ENCODE measurements at places on chromosomes 7 and 10.

GRCh38 chr10:102274062-102274461 is 28.7 kb downstream of the GBF1 start:
- no peak for DNase-seq

DNA sequence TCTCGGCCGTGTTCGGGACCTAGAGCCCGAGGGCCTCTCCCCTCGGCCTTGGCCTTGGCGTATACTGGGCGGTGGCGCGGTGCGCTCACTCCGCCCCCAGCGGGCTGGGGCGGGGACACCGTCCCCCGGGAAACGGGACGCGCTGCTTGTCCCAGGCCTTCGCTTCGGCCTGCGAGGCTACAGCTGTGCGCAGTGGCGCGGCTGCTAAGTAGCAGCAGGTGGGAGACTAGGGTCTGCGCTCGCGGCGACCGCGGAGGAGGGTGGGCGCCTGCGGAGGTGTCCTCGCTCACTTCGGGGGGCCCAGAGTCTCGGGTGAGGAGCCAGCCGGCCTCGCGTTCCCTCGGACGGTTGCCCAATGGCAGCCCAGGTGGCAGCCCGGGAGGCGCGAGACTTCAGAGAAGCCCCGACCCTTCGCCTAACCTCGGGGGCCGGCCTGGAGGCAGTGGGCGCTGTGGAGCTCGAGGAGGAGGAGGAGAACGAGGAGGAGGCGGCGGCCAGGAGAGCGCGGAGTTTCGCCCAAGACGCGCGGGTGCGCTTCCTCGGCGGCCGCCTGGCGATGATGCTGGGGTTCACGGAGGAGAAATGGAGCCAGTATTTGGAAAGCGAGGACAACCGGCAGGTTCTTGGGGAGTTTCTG is at the start of gene DNAH11:
TSS of gene DNAH11 (plus strand) at position 149 of the 637 bp plus-strand sequence. CDS start at position 356, 207 bp downstream.
- DNase-seq: peak; percentile 10

- DNase-seq: no peak
These were observed 31.7 kb upstream of the FIGNL1 start for GRCh38 chr7:50481867-50482266.

DNA sequence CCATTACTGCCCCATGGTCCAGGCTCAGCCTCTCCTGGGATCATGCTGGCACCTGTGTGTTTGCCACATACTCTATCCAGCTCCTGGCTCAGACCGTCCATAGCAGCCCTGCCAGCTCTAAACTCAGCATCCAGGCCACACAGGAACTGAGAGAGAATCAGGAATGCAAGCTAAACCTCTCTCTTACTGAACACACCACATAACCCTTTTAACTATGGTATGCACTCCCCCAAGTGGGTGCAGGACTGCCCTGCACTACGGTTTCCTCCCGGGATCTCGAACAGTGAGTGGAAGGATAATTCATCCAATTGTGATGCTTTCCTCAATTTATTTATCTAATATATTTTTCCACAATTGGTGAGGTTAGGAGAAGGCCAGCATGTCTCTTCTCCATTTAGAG is 17.1 kb upstream of the ZNF800 start:
- no peak for DNase-seq

DNA sequence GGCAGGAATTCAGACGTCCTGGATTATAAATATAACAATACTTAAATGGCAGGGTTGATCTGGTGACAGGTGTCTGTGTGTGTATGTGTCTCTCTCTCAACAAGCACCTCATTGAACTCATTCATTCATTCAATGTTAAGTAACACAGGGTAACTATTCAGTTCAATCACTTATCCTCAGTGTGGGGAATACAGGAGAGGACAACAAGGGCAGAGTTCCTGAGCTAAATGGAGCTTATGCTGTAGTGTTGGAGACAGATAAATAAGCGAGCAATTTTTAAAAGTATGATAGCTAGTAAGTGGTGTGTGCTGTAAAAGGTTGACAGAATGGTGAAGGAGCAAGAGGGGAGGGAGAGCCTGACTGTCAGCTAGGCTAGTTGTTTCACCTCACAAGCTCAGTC is 178.4 kb downstream of the DGKI start:
- DNase-seq: no peak

DNA sequence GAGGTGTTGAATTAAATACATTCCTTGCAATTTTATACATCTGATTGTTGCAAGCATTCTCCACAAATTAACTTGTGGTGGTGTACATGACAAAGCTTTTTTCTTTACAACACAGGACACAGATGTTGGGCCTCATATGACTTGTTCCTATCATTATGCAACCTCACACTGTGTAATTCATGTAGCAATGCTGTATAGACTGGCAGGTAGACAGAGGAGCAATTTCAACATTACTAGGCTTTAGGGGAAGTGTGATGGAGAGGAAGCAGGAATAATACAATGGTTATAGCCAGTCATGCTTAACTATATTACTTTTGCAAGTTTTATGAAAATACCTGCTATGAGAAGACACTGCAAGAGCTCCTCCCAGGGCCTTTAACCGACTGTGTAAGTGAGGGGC is 832.1 kb downstream of the CNTNAP2 start:
- no peak for DNase-seq

DNA sequence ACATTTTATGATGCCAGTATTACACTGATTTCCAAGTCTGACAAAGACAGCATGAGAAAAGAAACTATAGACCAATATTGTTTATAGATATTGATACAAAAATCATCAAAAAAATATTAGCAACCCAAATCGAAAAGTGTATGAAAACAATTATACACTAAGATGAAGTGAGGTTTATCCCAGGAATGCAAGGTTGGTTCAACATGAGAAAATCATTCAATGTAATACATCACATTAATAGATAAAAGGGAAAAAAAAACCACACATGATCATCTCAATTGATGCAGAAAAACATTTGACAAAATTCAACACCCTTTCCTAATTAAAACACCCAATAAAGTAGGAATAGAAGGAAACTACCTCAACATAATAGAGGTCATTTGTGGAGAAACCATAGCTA is 153.9 kb downstream of the DNAJC1 start:
- no peak for DNase-seq

GRCh38 chr10:111203615-111204014 is 126.8 kb downstream of the ADRA2A start:
- DNase-seq: no peak

DNA sequence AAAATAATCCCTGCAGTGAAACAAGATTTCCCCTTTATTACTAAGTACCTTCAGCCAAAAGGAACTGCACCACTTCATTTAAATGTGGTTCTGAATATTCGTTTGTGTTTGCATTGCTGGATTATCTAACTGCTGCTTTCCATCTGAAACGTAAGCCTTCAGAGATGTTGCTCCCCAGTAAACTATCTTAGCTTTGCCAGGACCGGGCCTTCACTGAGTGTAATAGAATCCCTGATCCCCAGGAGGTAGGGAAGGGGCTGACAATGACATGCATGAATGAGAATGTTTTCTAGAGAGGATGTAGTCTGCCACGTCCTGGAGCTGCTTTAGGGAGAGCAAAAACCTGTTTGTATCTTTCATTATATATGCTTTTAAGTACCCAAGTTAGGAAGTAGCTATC is 19.5 kb upstream of the INSYN2A start:
- no peak for DNase-seq

GRCh38 chr7:36966039-36966438 is 241.7 kb upstream of the AOAH start:
- DNase-seq: no peak

DNA sequence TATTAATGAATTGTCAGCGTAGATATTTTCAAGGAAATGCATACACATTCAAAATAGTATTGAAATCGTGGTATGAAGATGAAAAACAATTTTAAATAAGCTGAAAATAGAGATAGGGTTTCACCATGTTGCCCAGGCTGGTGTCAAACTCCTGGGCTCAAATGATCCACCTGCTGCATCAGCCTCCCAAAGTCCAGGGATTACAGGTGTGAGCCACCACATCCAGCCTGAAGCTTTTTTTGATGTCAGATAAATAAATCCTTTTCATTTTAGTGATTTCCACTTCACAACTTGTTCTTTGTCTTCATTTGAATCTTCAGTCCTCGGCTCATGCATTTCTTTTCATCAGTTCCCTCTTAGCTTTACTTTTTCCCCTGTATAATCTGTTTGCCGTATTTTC is 4.6 kb downstream of the CDK13 start:
- DNase-seq: no peak

GRCh38 chr7:81753392-81753791 is 16.5 kb downstream of the HGF start:
- no peak for DNase-seq

- DNase-seq: peak; percentile 18
These were observed 128.5 kb downstream of the WDR11 start for GRCh38 chr10:120979435-120980278.

GRCh38 chr7:23907012-23907411 is 197.0 kb downstream of the STK31 start:
- DNase-seq: no peak

GRCh38 chr7:9407816-9408215 is 974.4 kb downstream of the NXPH1 start:
- peak; percentile 2 for DNase-seq

GRCh38 chr10:4131407-4132215 is 346.6 kb upstream of the KLF6 start:
- DNase-seq: peak; percentile 91

DNA sequence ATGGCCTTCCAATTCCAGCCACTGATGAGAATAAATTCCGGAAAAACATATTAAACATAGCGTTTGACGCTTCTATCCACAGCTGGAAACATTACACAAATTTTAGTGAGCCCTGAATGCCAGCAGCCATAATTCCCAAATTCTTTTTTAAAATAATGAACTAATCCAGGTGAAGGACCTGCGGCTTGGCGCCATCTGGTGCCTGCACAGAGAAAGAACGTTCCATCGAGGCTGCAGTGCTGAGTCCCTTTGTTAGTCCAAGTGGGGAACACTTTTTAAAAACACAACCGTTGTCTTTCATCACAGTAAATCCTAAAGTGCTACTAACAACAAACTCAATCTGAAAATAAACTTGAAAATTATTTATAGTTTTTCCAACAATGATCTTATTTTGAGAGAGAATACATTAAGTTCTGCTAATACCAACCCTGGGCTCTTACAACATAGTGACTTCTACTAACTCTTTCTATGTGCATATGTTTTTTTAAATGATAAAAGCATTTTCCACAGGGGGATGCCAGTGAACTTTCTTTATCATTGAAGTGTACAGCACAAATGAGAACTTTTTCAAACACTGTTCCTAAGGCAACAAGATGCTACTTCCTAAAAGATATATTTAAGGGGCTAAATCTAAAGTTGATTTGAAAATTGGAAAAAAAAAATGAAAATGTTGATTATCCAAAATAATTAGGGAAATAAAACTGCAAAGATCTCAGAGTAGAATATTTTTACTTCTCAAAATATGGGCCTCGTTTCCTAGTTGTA is 166.9 kb upstream of the RNF32 start:
- DNase-seq: peak; percentile 23

- DNase-seq: no peak
These were observed 5.3 kb upstream of the CLIP2 start for GRCh38 chr7:74283858-74284447.

- no peak for DNase-seq
These were observed 39.3 kb upstream of the TMEM26 start for GRCh38 chr10:61492364-61492995.

GRCh38 chr10:121113385-121113696 is 262.2 kb downstream of the WDR11 start:
- DNase-seq: no peak

DNA sequence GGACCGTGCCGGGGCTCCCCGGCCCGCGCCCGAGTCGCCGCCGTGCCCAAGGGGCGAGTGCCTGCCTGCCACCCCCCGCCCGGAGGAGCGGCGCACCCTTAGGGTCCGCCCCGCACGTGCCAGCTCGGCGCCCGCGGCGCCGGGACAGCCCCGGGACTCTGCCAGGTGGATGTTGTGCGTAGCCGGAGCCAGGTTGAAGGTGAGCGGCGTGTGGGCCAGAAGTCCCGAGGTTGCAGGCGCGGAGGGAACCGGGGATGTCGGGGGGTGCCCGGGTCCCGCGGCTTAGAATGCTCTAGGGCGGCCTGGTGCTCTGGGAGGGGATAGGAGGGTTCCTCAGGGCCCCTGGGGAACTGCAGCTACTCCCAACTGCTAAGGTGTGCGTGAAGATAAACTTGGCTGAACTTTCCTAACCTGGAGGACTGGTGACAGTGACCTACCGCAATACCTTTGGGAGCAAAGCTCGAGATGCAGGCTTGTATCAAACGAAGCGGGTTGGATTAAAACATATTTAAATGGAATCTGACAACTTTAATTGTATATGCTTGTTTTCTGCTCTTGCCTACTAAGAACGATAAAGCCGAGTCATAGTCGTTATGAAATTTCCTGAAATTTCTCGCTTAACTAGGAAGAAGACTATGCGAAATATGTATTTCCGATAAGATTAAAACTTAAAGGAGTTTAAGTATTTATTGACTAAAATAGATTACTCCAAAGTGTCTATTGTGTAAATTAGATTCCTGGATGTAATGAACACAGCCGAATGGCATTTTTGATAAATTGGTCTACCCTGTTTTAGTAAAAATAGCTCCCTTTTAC is at the start of gene CUX1:
TSS of gene CUX1 (plus strand) at position 156 of the 816 bp plus-strand sequence. CDS start at position 170, 14 bp downstream.
- DNase-seq: no peak

- no peak for DNase-seq
These were observed 810.7 kb upstream of the AUTS2 start for GRCh38 chr7:68787566-68787965.

DNA sequence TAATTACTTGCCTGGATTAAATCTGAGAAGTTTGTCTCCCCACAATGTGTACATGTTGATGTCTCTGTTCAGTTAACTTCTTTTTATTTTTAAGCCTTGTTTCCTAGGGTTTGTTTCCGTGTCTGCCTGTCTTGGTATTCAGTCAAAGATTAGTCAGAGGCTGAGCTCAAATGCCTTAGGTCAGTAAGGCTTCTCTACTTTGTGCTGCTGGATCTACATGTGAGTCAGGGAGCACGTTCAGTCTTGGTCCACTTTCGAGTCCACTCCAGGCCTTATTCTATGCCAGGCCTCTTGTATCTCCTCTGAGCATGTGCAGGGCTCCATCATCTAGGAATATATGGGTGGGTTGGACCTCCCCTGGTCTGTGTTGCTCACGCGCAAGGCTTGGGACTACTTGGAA is 93.3 kb upstream of the FZD8 start:
- no peak for DNase-seq

- DNase-seq: no peak
These were observed 66.4 kb downstream of the MTURN start for GRCh38 chr7:30201161-30201666.

DNA sequence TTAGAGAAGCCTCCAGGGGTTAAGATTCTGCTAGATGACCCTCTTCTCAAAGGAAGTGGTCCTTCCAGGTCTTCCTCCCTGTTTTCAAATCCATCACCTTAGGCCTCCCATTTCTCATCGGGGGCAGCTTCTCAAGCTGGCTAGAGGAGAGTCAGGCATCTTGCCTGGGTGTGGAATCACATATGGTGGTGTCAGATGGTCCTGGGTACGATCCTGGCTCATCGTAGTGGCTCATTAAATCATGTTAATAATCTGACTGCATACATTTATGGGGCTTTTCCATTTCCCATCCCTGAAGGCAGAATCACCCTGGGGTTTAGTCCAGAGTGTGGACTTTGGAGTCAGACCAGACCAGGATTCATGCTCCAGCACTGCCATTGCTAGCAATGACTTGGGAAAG is 132.6 kb downstream of the RPS24 start:
- DNase-seq: no peak

- no peak for DNase-seq
These were observed 41.4 kb upstream of the MPP7 start for GRCh38 chr10:28343987-28344895.

Measured in activated CD4-positive, alpha-beta T cell treated with anti-CD3 and anti-CD28 coated beads, Interleukin-2, amount 50 U/mL, for 16 hours (primary cell).